Islet precursor cell (in vitro differentiated cells): ENCODE measurements at places on chromosomes 4 and X.
A peak's percentile ranks its signal among the peaks of the same experiment; 100 is the strongest.

DNA sequence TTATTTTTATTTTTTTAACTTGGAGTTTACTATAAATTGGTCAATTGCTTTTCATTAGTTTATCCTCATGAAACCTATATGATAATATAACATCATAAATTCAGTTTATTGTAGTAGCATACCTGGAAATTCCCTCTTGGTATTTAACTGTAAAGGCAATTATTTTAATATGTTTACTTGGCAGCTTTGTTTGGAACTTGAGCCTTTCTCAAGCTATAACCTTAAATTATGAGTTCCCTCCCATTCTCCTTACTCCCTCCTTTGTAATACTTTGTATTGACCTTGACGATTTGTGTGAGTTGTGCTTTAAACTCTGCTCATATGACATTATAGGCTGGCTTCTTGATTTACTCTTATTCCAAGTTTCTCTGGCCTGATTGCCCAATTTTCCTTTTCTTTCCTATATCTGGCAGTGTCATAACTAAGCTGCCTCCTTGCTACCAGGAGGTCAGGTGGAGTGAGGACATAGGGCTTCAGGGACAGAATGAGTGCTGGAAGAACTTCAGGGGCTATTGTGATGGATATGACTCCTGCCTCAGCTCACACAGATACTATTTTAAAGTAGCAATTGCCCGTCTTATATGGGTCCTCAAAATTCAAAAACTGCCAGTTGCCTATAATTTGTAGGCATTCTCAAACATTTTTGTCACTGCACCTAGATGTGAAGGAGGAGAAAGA, 77.7 kb downstream of the RAP1GDS1 start:
- DNase-seq = no peak

DNA sequence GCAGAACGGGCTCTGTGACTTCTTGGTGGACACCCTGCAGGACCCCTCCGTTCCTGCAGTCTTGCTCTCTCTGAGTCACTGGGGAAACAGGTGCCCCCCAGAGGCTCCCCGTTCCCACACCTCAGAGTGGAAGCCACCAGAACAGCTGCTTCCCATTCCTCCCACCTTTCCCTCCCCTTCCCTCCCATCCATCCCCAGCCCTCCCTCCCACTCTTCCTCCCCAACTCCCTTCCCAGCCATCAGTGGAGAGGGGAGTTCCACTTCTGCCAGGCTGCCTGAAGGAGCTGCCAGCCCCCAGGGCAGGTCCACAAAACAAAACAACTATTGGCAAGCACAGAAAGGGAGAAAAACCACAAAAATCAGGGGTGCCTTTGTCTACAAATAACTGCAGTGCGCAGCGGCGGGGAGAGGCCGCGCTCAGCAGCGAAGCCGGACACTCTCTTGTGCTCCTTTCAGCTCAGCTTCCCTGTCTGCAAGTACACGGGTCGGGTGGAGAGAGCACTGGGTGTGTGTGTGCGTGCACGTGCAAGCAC, 8.1 kb downstream of the SSR4 start:
- no peak for DNase-seq

DNA sequence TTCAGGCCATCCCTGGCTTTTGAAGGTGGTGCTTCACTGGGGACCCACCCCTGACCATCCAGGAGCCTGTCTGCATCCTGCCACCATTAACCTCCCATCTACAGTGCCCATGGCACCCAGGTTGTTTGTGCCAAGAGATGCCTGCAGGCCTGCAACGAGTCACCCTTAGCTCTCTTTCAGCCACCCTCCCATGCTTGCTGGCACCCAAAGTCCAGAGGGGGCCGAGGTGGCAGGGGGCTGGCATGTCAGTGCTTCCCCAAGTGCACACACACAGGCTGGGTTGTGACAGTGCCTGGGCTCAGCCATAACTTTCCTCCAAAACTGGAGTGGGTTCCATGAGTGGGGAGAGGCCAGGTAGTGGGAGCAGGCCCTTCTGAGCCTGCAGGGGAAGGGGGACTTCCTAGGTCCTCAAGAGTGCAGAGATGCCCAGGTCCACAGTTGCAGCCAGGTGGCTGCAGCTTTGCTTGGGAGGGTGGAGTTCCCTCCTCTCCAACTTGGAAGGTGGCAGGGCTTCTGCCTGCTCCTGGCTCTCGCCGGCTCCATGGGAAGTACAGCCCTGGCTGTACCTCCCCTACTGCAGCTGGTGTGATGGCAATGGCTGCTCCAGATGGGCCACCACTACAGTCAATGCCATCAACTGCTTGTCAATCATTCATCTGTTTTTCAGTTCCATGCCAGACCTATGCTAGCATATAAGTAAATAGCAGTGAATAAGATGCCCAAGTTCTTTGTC, 235.9 kb upstream of the GIMD1 start:
- DNase-seq = no peak

DNA sequence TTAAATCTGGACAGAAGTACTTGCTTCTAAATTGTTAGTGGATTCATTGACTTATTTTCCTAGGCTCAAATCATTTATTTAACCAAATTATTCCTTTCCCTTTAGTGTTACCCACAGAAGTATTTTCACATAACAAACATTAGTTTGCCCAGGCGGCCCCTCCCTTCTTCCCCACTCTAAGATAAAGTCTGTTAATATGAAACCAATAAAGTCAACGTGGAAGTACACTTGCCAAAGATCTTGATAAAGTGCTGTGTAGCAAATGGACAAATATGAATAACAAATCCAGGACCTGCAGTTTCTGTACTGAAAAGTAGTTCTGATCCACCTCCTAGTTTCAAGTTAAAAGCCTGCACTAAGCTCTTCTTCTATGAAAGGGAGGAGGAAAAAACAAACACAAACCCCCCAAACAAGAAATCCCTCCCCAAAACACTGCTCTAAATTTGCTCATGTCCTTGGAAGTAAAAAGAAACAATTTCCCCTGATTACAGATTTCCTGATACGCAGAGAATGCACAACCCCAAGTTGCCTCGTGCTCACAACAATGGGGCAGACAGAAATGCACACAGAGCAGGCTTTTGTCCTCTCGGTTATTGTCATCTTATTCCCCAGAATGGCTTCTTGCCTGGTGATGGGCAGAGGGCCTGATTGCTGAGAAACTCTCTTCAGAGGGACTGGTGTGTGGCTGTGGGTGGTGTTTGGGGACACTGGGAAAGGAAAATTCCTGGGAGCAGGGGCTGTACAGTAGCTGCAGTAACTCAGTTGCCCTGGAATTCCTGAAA, 23.2 kb downstream of the TMSB4X start:
- no peak for DNase-seq

DNA sequence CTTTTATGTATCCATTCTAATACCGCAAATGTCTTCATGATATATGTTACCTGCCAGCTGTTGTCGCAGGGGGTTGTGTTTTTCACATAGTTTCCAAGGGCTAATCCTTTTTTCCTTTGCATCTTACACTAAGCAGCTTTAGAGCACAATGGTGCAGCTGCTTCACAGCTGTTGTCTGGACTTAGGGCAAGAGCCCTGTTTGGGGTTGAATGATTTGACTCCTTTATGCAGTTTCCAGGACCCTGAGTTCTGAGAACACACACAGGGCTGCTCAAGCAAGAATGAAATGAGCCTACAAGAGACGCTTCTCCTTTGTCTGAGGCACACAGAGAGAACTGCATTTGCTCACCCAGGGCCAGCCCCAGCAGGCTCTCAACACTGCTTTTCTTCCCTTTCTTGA, 20.2 kb downstream of the CCNG2 start:
- no peak for DNase-seq

DNA sequence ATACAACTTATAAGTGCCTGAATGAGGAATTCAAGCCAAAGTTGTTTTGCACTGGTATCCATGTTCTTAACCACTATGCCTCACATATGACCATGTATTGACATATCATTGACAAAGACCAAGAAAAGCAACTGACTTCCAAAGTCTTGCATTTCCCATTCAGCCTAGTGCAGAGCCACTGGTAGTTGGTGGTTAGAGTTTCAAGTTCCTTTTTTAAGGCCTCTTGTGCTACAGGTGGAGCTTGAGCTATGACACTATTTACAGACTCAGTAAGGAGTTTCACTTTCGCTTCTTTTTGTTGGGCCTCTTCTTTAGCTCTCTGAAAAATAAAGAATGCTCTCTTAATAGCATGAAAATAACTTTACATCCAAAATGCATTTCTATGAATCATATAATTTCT, 763.0 kb downstream of the DMD start:
- DNase-seq = no peak

GRCh38 chr4:179678093-179678814, 2236.0 kb upstream of the AGA start:
- peak; percentile 51 for DNase-seq

GRCh38 chr4:82898322-82899243, 2.0 kb upstream of the THAP9 start:
- DNase-seq = peak; percentile 59

- no peak for DNase-seq
Observed at GRCh38 chr4:6268650-6269615, 717 bp upstream of the WFS1 start.

DNA sequence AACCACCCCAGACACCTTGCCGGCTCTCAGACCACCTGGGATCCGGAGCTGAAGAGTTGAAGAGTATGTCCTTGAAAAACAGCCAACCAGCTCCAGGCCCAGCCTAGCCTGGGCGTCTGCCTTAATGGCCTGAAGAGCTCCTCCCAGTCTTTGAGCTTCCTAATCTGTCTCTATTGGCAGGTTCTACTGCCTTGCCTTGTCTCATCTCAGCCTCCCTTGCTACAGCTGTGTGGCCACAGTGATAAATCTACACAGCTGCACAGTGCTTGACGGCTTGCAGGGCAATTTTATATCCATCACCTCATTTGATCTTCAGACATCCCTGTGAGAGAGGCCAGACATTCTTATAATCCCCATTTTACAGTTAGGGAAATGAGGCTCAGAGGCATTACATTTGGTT, 19.9 kb downstream of the AWAT2 start:
- no peak for DNase-seq

DNA sequence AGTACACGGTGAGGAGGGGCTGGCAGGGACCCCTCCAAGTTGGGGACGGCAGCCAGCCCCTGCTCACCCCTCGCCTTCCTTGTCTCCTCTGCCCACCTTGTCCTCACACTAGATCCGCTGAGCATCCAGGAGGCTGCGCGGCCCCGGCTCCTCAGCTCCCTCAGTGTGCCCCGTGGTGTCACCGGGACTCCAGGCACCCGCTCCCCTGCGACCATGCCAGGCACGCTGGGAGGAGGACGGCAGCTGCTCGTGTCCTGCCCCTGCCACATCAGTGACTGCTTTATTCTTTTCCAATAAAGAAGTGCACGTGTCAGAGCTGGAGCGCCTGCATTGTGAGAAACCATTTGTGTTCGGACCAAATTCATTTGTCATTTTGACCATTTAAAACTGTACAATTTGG, 6.4 kb downstream of the FAM50A start:
- DNase-seq = no peak

GRCh38 chr4:105843941-105844340, 51.3 kb upstream of the NPNT start:
- DNase-seq = no peak

DNA sequence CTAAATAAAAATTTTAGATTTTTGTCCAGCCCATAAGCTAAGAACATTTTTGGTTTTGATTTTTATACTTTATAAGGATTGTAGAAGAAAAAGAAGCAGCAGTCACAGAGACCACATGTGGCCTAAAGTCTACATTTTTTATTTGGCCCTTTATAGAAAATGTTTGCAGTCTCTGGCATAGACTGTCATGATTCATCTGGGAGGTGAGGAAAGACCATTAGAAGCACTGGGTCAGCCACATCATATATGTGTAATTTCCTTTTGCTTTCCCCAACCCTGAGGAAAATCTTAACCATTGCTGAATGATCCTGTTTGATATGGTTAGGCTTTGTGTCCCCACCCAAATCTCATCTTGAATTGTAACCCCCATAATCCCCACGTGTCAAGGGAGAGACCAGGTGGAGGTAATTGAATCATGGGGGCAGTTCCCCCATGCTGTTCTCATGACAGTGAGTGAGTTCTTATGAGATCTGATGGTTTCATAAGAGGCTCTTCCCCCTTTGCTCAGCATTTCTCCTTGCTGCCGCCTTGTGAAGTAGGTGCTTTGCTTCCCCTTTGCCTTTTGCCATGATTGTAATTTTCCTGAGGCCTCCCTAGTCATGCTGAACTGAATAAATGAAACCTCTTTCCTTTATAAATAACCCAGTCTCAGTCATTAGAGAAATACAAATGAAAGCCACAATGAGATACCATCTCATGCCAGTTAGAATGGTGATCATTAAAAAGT, 12.1 kb upstream of the COPS4 start:
- DNase-seq = no peak

DNA sequence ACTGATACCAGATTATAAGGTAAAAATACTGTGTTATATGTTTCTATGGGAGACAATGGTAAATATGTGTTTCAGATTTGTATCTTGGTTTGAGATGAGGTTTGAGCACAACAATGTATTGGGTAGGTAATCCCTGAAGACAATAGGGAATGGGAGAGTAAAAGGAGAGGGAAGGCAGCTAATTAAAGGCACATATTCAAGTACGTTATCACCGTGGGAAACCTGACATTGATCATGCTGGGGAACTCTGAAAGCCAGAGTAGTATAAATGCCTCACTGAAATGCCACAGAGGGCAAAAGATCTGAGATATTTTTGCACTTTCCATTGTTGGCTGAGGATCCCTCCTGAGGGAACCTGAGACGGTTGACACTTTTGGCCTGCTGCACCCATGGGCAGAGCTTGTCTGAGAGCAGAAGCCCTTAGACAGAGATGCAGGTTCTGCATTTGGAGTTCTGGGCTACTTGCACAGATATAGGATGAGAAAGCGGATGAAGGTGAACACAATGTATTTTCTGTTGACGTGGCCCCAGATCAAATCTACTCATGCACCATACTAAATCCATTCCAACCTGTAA, 506.7 kb downstream of the PCDH18 start:
- DNase-seq = no peak

GRCh38 chrX:47321386-47321785, 49.0 kb upstream of the ZNF157 start:
- DNase-seq = peak; percentile 86

- DNase-seq = no peak
Observed at GRCh38 chr4:52423967-52424366, 235.1 kb downstream of the USP46 start.

DNA sequence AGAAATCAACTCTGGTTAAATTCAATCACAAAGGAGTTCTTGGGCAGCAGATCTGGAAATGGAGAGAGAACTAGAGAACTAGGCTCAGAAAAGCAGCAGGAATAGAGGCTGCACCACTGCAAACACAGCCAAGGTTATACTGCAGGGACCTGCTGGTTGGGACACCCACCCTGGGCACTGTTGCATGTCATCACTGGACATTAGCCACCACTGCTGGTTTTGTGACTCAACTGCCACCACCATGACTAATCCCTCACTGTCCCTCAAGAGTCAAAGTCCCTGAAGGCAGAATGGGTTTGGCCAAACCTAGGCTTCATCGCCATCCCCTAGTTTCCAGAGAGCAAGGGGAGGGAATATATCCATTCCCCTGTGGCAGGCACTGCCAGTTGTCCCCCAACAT, 38.1 kb upstream of the IRAK1 start:
- no peak for DNase-seq

GRCh38 chr4:1375051-1375721, 28.2 kb downstream of the UVSSA start:
- DNase-seq = no peak

- DNase-seq = no peak
Observed at GRCh38 chr4:72761368-72762038, 192.5 kb upstream of the ADAMTS3 start.

- DNase-seq = no peak
Observed at GRCh38 chrX:42090395-42090794, 167.0 kb upstream of the CASK start.
